ENCODE measurements at places on chromosomes 2 and 18. TPM values are rescaled to one million over a fixed set of nuclear protein-coding genes. Genes with fewer than 3 reads are reported as not detected.
A peak's percentile ranks its signal among the peaks of the same experiment; 100 is the strongest.

Gene ALPG
- total RNA-seq: not detected

Gene CNTNAP5
- not detected for total RNA-seq

DNA sequence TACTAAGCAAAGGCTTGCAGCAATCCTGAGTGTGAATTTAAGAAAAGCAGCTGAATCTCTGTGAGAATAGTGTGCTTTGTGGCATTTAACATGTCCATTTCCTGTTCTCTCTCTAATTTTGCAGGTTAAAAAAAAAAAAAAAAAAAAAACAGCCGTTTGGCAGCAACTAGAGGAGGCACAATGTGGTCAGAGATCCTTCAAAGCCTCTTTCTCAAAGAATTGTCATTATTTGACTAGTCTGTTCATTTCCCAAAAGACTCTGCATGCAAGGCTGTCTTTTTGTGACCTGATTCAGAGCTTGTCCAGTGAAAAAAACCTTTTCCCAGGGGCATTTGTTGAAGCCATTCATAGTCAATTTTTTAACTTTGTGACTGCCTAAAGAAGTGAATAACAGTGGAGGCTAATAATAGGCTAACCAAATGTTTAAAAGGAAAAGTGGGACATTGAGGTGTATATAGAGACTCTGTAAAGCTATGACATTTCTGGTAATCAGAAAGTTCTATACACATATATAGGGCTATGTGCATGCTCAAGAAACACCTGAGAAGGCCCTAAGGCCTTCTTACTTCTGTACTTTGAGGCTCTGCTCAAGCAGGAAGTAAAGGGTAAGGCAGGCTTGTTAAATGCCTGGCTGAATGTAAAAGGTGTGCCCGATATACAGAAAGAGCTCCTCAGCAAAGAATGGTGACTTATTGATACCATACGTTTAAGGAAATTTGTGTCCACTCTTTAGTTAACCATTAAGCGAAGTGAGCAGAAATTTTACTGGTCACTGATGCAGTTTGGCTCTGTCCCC is 289.6 kb upstream of the RAB6C start:
- DNase-seq: peak; percentile 26
- H3K36me3 ChIP-seq: no peaks in the 10 kb centered on the region
- no peak overlapping the region for H3K27ac ChIP-seq

DNA sequence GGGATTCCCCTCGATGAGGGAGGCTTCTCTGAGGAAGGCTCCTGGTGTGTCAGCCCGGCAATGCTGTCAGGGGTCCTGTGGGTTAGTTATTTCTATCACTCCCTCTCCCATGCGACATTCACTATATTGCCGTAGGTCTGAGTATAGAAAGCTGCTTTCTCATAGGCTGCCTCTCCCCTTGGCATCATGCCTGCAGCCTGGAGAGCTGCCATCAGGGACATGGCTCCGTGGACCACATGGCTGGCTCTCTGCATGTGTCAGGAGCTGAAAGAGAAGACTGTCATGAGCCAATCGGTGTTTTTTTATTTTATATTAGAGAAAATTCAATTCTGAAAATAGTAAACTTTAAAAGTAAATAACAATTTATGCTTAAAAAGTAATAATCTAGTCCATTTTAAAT is 198.0 kb downstream of the CDH20 start:
- no peak overlapping the region for H3K4me3 ChIP-seq
- no peaks in the 10 kb centered on the region for H3K36me3 ChIP-seq

GRCh38 chr2:129061069-129061768 is 742.6 kb upstream of the HS6ST1 start:
- no peak overlapping the region for H3K27ac ChIP-seq
- H3K27me3 ChIP-seq: no peaks in the 10 kb centered on the region
- H3K4me1 ChIP-seq: no peaks in the 10 kb centered on the region

- peaks cover 56% of the 10 kb centered on the region for H3K4me1 ChIP-seq
- peaks cover 14% of the 10 kb centered on the region for H3K36me3 ChIP-seq
- peaks cover 4% of the 10 kb centered on the region for H3K27me3 ChIP-seq
- H3K27ac ChIP-seq: peak overlapping the region; percentile 4
- no peak for DNase-seq
Observed at GRCh38 chr2:85890522-85891176, 1.9 kb upstream of the ST3GAL5 start.

DNA sequence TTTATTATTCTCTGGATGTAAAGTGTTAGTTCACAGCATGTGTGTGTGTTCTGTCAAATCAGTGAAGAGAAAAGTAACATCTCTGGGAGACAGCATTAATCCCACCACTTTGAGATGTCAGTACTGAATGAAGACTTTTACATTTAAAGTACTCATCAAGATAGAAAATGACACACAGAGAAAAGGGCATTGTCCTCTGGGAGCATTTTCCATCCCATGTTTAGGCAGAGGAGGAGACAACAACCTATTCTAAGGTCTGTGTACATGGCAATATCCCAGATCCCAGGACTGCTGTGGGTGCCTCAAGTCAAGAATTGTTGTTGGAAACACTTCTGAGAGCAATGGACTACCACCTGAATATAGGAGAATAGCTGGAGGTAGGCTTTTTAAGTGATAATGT is 201.5 kb downstream of the PPP1R1C start:
- H3K4me1 ChIP-seq: no peaks in the 10 kb centered on the region
- H3K4me3 ChIP-seq: no peak overlapping the region
- H3K27me3 ChIP-seq: peaks cover 16% of the 10 kb centered on the region
- H3K27ac ChIP-seq: no peak overlapping the region
- no peaks in the 10 kb centered on the region for H3K36me3 ChIP-seq
- DNase-seq: no peak

Gene MOCOS
- 0.57 TPM for total RNA-seq

DNA sequence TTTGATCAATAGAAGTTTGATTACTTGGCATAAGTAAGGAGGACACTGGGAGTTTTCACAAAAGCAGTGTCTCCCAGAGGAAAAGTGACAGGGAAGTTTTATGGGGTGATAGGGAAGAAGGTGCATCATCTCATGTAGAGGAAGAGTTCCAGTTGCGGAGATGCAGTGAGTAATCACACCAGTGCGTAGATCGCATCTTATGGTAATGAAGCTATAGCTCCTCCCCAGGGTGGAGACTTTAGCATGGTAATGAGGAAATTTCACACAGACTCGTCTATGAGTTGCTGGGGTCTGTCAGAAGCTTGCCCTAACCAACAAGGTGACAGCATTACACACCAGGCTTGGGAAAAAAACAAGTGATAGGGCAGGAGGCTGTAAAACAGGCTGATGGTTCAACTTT is 49.0 kb downstream of the KYNU start:
- no peaks in the 10 kb centered on the region for H3K4me1 ChIP-seq
- H3K27ac ChIP-seq: no peak overlapping the region
- H3K36me3 ChIP-seq: no peaks in the 10 kb centered on the region

Gene TNFRSF11A
- 16.4 TPM for total RNA-seq

- DNase-seq: no peak
- no peaks in the 10 kb centered on the region for H3K4me1 ChIP-seq
Observed at GRCh38 chr2:84126530-84126929, 332.6 kb downstream of the SUCLG1 start.

DNA sequence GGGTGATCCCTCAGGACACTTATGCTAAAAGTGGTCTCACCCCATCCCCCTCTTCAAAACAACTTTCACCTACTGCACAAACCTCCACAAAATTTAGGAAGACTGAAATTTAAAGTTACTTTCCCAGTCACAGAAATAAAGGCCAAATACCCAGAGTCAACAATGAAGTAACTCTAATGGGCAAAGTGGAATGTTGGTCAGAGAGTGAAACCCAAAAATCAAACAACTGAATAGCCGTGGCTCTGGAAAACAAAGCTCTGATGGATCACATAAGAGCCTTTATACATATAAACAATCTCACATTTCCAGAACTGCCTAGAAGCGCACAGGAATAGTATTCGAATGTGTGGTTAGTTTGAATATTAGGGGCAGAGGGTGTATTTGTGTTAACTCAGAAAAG is 4.7 kb downstream of the ACVR1 start:
- DNase-seq: no peak
- H3K27ac ChIP-seq: no peak overlapping the region
- no peak overlapping the region for H3K4me3 ChIP-seq
- H3K27me3 ChIP-seq: no peaks in the 10 kb centered on the region
- peaks cover 42% of the 10 kb centered on the region for H3K36me3 ChIP-seq

Gene SERPINB11
- not detected for total RNA-seq

- H3K36me3 ChIP-seq: no peaks in the 10 kb centered on the region
- DNase-seq: peak; percentile 67
- peak overlapping the region; percentile 90 for H3K27ac ChIP-seq
Observed at GRCh38 chr2:43196768-43197587, 29.4 kb downstream of the ZFP36L2 start.

DNA sequence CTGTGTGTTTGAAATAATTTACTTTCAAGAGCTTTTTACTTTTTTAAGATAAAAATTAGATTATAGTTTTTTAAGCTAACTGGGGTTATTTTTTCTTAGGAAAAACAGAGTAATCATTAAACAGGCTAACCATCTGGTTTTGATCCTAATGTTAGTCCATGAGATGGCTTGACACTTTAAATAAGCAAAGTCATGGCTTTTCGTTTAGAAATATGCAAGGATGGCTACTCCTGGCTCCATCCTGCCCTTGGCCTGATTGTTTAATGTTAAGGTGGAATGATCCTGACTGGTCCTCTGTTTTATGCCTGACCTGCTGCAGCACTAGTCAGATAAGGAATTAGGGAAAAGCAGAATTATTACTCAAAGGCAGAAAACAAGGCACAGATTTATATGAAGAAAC is 39.7 kb upstream of the PNPT1 start:
- peaks cover 7% of the 10 kb centered on the region for H3K27me3 ChIP-seq
- DNase-seq: no peak
- no peak overlapping the region for H3K4me3 ChIP-seq
- no peaks in the 10 kb centered on the region for H3K4me1 ChIP-seq
- no peak overlapping the region for H3K27ac ChIP-seq

Gene MARCO
- total RNA-seq: not detected

DNA sequence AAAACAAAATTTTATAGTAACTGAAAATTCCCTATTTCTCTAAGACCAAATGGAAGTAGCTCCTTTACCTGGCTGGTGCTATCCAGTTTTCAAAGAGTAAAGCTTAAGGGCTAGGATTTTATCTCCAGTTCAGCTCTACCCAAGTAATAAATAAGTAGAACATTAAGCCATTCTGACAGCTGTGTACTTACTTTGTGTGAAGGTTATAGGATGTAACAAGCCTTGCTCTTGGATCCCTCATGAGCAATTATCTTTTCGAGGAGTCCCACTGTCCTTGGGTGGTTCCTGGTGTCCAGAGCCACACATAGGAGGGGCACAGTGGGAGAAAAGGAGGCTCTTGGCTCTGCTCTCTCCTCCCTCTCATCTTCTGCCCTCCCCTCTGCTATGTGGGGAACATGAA is 45.5 kb downstream of the KIF5C start:
- H3K36me3 ChIP-seq: peaks cover 16% of the 10 kb centered on the region
- DNase-seq: no peak
- H3K4me3 ChIP-seq: no peak overlapping the region
- H3K4me1 ChIP-seq: peaks cover 9% of the 10 kb centered on the region
- H3K27ac ChIP-seq: no peak overlapping the region
- H3K27me3 ChIP-seq: no peaks in the 10 kb centered on the region
